NCI-H1930 (cell line): ENCODE measurements at places on chromosomes 11 and 22.

GRCh38 chr22:31137721-31138120, 2.6 kb downstream of the PLA2G3 start:
- no peak for DNase-seq

DNA sequence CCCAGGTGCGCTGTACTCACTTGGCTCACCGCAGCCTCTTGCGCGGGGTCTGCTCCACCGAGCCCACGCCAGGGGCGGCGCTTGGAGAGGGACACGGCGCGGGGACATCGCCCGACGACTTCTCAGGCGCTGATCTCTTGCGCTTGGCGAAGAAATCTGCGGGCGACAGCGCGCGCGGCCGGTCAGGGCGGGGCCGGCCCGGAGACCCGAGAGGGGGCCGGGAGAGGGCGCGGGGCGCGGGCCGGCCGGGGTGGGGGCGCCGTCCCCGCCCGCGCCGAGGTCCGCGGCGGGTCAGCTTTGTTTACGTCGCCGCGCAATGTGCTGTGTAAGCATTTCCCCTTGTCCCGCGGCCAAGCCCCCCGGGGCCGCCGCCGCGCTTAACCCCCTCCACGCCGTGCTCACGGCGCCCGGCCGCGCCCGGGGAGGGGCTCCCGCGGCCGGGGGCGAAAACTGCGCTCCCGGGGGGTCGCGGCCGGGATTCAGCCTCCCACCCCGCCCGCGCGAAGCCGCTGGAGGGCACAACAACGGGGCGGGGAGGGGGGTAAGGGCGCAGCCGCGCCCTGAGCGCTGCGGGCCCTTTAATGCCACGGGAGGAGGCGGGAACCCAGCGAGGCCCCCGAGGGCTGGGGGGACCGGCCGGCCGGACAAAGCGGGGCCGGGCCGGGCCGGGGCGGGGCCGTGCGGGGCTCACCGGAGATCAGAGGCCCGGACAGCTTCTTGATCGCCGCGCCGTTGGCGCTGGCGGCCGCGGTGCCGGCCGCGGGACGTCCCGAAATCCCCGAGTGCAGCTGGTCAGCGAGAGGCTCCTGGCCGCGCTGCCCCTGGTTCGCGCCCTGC, 1.4 kb downstream of the CDKN1C start:
- DNase-seq = no peak

DNA sequence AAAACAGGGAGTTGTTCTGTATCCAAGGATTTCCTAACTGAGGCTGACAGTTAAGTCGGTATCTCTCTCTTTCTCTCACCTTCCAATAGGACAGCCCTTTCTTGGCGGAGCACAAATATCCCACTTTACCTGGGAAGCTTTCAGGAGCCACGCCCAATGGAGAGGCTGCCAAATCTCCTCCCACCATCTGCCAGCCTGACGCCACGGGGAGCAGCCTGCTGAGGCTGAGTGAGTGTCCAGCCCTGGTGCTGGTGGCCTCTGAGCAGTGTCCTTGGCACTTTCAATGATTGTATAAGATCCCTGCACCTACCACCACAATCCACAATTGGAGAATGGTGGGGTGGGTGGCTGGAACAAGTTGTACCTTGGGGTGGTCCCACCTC, 33.7 kb downstream of the CYB5R2 start:
- no peak for DNase-seq

DNA sequence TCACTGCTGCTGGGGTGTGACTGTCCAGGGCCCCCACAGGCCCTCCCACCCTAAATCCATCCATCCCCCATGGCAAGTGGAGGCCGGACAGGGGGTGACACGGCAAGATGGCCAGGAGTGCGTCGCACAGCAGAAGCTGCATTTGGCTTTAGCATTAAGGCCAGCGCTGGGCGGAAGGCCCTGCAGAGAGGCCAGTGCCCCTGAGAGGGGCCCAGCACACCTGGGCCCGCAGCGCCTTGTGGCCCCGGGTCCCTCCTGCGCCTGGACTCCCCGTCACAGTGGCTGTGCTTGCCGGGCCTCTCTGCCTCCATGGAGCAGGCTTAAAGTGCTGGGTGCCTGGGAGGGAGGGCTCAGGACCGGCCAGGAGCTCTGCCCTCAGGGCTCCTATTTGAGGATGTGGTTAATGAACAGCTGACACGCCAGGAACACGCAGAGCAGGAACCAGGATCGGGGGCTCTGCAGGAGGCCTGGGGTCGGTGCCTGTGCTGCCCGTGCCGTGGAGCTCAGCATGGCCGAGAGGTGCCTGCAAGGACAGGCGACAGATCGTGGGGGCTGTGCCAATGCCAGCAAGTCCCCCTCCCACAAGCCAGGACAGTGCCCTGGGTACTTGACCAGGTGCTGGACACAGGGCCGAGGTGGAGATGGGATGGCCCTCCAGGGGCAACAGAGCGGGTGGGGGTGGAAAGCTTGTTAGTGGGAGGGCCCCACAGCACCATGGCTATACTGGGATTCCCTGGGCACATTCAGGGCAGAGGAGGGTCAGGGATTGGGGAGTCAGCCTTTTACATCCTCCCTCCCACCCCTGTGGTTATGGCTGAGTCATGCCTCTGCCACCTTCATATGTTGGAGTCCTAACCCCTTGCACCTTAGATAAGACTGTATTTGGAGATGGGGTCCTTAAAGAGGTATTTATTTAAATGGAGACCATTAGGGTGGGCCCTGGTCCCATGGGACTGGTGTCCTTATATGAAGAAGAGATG, 30.9 kb upstream of the CARS1 start:
- no peak for DNase-seq

DNA sequence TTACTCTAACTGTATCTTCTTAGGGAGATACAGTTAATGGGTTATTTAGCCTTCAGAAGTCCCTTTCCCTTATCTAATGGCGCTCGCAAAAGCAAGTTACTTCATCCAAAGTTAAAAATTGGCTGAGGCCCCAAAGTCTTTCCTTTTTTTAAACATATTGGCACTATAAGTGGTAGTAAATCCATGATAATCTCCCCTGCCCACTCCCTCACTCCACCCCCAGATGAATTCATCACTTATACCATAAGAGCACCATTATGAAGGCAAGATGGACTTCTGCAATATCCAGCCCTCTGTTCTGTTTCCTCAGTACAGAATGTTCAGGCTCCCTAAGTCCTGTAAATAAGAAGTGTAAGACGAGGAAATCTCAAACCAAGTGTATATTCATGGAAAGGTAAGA, 37.7 kb downstream of the CHKA start:
- no peak for DNase-seq

DNA sequence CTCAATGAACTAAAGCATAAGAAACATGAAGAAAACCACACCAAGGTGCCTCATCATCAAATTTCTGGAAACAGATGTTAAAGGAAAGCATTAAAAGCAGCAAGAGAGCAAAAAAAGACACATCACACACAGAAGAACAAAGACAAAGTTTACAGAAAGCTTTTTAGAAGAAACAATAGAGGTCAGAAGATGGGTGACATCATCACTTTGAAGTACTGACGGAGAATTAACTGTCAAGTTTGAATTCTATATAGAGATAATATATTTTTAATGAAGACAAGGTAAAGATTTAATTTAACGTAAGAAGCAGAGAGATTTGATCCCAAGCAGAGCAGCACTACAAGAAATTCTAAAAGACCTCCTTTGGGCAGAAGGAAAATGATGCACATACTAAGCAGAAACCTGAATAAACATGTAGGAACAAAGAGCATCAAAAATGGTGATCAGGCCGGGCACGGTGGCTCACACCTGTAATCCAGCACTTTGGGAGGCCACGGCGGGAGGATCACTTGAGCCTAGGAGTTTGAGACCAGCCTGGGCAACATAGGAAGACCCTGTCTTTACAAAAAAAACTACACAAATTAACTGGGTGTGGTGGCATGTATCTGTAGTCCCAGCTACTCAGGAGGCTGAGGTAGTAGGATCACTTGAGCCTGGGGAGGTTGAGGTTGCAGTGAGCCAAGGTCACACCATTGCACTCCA, 63.3 kb upstream of the RTL6 start:
- no peak for DNase-seq

- no peak for DNase-seq
Observed at GRCh38 chr22:40653361-40653760, 16.8 kb upstream of the MRTFA start.

DNA sequence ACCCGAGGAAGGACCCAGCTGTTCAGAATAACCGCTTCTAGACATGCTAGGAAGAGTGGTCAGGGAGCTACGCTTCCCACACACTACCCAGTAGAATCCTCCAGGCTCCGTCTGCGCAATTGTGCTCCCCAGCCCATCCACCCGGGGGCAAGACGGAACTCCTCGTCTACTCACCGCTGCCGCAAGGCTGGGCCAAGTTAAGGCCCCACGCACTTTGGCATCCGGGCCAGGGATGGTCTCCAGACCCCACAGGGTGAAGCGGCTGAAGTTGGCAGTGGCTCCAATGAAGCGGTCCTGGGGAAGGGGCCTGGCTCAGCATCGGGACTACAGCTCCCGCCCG, 757 bp downstream of the RNASEH2C start:
- DNase-seq = no peak

DNA sequence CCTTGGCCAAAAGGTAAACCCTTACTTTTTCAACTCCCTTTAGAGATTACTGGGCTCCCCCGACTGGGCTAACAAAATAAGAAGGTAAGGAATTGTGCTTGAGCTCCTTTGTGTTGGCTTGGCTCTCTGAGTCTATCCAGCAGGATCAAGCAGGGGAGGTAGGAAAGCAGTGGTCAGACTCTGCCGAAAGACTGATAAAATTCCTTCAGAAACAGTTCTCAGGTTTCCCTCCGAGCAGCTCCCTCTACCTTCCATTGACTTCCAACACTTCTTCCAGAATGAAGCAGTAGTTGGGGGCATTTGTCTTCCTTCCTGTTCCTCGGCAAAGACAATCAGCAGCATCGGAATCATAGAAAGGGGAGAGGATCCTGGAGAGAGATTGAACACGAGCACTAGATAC, 16.1 kb upstream of the CARD18 start:
- no peak for DNase-seq

GRCh38 chr11:60867871-60868681, 734 bp downstream of the ZP1 start:
- no peak for DNase-seq

- no peak for DNase-seq
Observed at GRCh38 chr11:124113890-124114289, 1.4 kb upstream of the VWA5A start.

- DNase-seq = peak; percentile 43
Observed at GRCh38 chr11:43579171-43579918, 101.2 kb upstream of the HSD17B12 start.

DNA sequence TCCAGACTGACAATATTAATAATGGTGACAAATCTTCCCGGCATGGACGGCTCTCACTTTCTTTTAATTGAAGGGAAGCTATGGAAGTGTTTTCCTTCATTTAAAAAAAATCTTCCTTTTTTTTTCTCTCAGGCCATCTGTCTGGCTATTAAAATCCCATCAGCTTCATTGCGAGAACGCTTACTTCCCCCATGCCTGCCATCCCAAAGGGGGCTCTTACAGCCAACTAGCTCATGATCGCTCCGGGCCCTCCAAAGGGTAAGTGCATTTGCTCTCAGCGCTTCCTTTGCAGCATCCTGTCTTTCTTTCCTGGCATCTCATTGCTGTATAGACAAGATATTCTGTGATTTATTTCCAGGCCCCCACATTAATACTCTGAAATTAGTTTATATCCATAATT, 20.7 kb downstream of the CACNG2 start:
- no peak for DNase-seq

DNA sequence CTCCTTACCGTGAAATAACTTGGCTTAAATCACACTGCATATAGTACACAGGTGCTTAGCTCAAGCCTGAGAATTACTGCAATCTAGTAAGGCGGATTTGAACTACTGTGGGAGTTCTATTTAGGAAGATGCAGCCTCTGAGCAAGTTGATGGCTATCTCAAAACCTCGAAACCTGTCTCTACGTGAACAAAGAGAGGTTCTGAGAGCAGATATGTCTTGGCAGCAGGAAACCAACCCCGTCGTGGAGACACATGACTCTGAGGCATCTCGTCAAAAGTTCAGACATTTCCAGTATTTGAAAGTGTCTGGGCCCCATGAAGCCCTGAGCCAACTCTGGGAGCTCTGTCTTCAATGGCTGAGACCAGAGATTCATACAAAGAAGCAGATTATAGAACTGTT, 5.9 kb downstream of the ZNF215 start:
- DNase-seq = no peak

- DNase-seq = no peak
Observed at GRCh38 chr22:17639247-17639741, 737 bp downstream of the BCL2L13 start.

- DNase-seq = no peak
Observed at GRCh38 chr11:65334696-65335295, 1.1 kb downstream of the DPF2 start.

DNA sequence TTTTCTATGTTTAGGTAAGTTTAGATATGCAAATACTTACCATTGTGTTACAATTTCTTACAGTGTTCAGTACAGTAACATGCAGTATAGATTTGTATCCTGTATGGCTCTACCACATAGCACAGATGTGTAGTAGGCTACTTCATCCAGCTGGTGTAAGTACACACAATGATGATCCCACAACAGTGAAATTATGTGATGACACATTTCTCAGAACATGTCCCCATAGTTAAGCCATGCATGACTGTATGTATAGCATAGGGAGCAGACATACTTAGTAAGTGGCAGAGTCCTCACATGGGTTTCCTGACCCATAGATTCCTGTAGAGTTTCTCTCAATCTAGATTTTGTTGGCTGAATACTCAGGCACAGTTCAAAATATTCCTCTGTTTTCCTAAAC, 26.8 kb upstream of the BARX2 start:
- DNase-seq = no peak

- no peak for DNase-seq
Observed at GRCh38 chr11:2218031-2218633, 46.5 kb upstream of the TH start.

GRCh38 chr11:894575-895201, 15.9 kb downstream of the CHID1 start:
- DNase-seq = no peak

GRCh38 chr11:110907629-110908028, 195.4 kb upstream of the ARHGAP20 start:
- no peak for DNase-seq

- no peak for DNase-seq
Observed at GRCh38 chr11:130533113-130533798, 84.8 kb downstream of the ADAMTS15 start.

- no peak for DNase-seq
Observed at GRCh38 chr22:48398181-48398905, 1429.3 kb downstream of the BRD1 start.

DNA sequence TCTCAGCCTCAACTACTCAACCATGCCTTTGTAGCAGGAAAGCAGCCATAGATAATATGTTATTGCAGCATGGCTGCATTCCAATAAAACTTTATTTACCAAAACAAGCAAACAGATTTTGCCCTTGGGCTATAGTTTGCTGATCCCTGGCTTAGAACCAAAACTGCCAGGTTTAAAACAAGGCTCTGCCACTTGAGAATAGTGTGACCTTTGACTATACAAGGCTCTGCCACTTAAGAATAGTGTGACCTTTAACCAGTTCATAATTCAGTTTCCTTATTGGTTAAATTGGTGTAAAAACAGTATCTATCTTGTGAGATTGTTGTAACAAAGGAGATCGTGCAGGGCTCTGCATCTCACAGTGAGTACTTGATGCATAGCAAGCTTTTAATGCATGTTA, 217.3 kb upstream of the MTNR1B start:
- no peak for DNase-seq

- no peak for DNase-seq
Observed at GRCh38 chr11:87743007-87743406, 432.2 kb downstream of the RAB38 start.

- no peak for DNase-seq
Observed at GRCh38 chr11:60951904-60952741, at the start of gene SLC15A3. Gene SLC15A3 (minus strand): TSS chr11:60952176. CDS start chr11:60951551, 625 bp downstream.

GRCh38 chr11:72234920-72235319, 9.1 kb downstream of the PHOX2A start:
- no peak for DNase-seq

- no peak for DNase-seq
Observed at GRCh38 chr22:37916311-37916710, 10.2 kb downstream of the MICALL1 start.

GRCh38 chr11:32921204-32921603, 28.6 kb downstream of the QSER1 start:
- no peak for DNase-seq
